HFFc6 (cell line): ENCODE measurements at places on chromosomes 6 and 20. TPM values are rescaled to one million over a fixed set of nuclear protein-coding genes. Genes with fewer than 3 reads are reported as not detected.

PPIL6 gene
- total RNA-seq = 0.13 to 0.46 TPM (median 0.43 TPM) in 3 replicates

OR12D3 gene
- not detected in 3 replicates for total RNA-seq

WASF1 gene
- 11.6 to 15.0 TPM (median 12.5 TPM) in 3 replicates for total RNA-seq

DNA sequence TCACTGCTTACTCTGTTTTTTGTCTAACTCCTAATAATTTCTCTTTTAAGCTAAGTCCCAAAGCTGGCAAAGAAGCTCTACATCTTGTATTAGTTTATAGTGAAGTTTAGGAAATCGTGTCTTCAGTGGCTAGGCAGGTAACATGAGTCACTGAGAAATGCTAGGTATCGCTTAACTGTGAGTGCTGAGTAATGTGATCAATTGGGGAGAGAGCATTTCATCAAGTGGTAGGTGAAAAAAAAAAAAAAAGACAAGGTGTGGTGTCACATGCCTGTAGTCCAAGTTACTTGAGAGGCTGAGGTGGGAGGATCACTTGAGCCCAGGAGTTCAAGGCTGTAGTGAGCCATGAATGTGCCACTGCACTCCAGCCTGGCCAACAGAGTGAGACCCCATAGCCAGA, 125.3 kb downstream of the FAM83B start:
- DNase-seq = no peak

- no peak for DNase-seq
These were observed 375.8 kb downstream of the QKI start for GRCh38 chr6:163790266-163790840.

DNA sequence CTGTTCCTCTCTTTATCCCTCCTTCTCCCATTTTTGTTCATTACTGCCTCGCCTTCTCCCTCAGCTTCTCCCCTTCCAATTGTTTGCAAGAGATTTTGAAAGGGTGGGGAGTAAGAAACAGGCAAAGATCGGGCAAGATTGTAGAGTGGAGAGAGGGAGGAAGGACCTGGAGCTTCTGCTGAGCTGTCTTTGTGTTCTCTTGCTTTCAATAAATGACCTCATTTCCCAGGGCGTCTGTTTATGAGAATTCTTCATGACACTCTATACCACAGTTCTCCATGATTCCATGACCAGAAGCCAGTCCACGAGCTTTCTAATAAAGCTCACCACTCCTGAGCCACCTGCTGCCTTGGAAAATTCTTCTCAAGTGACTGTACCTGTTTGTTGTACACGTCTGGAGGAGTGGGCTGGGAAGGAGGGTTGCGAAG, 50.0 kb upstream of the PLEKHG1 start:
- DNase-seq = no peak

GRCh38 chr20:17790296-17790695, 90.5 kb downstream of the BANF2 start:
- no peak for DNase-seq

- no peak for DNase-seq
These were observed 327.5 kb downstream of the NRN1 start for GRCh38 chr6:5679270-5679669.

- DNase-seq = peak; percentile 45
These were observed 316.6 kb downstream of the THBS2 start for GRCh38 chr6:168937054-168937453.
